ENCODE measurements at places on chromosomes 13 and 19.

DNA sequence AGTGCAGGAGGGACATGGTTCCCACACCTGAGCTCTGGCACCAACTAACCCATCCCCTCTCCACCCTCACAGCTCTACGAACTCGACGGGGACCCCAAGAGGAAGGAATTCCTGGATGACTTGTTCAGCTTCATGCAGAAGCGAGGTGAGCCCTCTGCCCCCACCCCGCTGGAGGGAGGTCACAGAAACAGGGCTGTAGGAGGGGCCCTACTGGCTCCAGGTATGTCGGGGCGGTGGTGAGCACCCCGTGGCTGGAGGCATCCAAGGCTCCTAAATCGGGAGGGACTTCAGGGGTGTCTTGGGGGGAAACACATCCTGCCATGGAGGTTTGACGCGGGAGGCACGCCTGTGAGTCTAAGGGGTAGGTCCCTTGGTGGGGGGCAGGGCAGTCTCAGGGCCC lies 24.1 kb upstream of the WDR18 start:
- DNase-seq = no peak

DNA sequence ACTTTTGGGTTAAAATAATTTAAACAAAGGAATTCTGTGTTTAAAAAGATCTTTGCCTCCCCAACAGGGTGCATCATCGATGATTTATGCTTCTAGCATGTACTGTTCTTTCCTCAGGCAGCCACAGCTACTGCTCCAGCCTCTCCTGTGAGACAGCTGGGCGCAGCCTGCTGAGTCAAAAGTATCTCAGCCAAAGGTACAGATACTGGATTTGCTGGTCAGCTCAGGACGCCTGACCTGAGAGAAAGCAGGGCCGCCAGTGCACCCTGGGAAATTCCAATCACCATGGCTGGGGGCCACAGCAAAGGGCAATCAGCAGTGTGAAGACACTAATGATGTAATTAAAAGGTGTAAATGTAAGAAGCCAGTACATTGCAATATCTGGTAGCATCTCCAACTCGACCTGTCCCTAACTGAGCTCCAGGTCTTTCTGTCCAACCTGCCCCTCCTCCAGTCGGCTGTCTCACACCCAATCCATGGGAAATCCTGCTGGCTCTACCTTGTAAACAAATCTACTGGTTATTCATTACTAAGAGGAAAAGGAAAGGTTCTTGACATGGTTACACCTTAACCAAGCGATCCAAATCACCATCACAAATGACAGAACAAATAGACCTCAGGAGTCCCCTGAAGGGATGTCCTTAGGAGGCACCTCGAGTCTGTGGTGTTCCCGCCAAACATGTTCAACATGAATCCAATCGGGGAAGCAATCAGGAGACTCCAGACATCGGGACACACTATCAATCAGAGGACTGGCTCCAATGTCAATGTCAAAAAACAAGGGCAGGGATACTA lies 7.3 kb downstream of the OPA3 start:
- peak; percentile 74 for DNase-seq

- DNase-seq = no peak
Observed at GRCh38 chr13:40984668-40985366, 34.3 kb downstream of the ELF1 start.

DNA sequence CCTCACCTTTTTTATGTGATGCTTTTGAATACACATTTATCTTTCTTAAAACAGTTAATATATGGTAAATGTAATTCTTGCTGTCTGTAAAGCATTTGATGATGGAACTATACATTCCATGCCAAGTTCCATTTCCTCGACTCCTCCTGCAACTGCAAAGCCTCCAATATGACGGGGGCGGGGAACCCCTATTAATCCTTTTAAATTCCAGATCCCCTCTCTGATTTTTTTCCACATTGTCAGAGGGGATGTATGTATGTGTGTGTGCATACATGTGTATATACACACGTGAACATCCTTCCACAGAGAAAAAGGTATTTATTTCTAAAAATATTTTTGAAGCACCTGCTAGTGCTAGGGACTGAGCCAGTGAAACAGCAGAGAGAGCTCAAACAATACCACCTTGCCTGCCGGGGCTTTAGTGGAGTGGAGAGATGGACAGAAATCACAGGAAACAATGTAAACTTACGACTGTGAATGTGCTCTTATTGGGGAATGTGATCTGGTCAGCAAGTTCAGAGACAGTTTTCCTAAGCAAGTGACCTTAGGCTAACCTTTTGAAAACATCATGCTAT lies 25.3 kb upstream of the MAB21L1 start:
- no peak for DNase-seq

- DNase-seq = peak; percentile 16
Observed at GRCh38 chr13:70893832-70894231, 785.6 kb upstream of the KLHL1 start.

GRCh38 chr19:55355213-55355821 lies 798 bp upstream of the COX6B2 start:
- DNase-seq = no peak

DNA sequence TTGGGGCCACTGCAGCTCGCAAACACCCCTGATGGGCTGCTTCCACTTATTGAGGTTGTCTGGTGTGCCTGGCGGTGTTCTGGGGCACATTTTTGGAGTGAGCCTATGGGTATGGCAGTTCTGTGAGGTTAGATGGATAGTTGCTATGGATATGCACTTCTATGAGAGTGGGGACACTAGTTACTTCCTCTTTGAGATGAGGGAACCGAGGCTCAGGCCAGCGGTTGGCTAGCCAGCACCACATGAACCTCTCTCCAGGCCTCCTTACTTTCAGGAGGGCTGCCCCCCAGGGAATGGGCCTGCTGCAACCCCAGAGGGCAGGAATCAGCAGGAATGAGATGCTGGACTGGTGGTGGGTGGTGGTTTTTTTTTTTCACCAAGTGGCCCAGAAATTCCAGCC lies 13.5 kb upstream of the PRR19 start:
- DNase-seq = no peak

DNA sequence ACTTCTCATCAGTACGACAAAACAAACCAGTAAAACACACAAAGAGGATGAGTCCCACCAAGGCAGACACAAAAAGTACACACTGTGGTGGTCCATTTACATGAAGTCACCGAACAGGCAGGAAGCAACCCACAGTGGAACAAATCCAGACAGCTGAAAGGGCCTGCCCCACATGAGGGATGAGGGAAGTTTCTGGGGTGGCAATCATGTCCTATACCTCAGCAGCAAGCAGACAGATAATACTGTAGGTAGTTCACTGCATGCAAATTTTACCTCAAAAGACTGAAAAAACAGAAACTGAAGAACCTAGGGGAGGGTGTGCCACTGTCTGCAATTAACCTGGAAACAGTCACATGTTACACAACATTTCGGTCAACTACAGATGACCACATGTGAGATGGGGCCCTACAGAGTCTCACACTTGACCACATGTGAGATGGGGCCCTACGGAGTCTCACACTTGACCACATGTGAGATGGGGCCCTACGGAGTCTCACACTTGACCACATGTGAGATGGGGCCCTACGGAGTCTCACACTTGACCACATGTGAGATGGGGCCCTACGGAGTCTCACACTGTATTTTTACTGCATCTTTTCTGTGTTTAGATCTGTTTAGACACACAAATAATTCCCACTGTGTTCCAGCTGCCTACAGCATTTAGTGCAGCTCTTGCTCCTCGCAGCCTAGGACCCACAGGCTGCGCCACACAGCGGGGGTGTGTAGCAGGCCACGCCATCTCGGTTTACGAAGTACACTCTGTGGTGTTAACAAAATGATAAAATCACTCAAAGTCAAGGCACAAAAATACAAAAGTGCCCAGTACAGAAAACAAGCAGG lies 22.2 kb downstream of the PCID2 start:
- no peak for DNase-seq

DNA sequence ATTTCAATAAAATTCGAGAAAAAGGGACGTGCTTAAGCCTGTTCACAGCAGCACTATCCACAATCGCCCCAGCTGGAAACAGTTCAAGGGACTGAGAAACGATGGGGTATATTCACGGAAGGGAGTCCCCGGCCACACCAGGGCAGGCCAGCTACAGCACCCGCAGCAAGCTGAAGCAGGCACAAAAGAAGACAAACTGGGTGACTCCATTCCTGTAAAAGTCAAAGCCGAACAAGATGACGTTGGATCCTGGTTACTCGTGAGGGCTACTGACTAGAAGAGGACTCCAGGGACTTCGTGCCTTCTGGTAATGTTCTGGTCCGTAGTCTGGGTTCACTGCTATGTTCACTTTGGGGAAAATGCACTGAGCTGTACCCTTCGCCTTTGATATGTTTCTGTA lies 57.6 kb downstream of the COL4A1 start:
- DNase-seq = no peak

DNA sequence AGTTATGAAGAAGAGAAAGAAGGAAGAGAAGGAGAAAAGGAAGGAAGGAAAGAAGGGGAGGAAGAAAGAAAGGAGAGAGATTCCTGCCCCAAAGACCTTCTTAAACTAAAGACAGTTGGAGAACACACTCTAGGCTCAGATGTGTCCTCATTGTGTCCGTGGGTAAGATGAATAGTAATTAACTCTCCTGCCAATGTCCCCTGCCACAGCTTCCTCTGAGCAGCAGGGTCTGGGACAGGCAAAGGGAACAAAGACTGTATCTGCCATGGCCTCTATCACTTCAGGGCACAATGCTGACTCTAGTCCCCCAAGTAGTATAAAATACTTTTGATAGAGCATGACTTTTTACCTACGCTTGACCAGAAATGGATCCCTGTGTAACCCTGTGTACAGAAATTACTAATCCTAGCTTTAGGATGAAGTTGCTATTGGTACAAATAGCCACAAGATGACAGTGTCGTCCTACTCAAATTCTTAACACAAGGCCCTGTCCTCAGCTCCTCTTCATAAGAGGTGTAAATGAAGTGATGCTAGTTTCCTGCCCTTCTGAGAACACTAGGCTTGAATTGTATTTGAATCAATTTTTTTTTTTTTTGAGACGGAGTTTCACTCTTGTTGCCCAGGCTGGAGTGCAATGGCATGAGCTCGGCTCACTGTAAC lies 186.2 kb upstream of the GPR12 start:
- no peak for DNase-seq

- no peak for DNase-seq
Observed at GRCh38 chr13:102586615-102587014, 10.2 kb upstream of the TPP2 start.

DNA sequence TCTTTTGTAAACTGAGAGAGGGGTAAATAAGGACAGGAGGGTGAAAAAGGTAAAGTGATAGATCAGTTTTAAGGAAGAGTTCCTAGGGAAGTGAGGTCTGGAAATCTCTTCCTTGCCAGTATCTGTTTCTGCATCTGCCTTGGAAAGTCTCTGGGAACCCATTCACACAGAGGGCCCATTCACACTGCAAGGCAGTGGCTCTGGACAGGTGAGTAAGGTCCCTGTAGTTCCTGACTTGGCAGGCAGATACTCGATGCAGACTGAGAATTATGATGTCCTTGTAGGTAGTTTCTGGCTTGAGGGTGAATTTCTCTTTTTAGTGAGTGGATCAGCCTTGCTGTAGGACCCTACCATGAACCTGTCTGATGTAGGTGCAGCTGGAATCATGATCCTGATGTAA lies 293.3 kb downstream of the NALCN start:
- no peak for DNase-seq

All from skeletal muscle cell (primary cell).